Left ventricle myocardium superior (tissue), 1 donor: ENCODE measurements at places on chromosomes 4 and X. TPM values are rescaled to one million over a fixed set of nuclear protein-coding genes. Genes with fewer than 3 reads are reported as not detected.

- DNase-seq: no peak
These were observed 88.7 kb upstream of the ELOVL6 start for GRCh38 chr4:110287130-110287529.

DNA sequence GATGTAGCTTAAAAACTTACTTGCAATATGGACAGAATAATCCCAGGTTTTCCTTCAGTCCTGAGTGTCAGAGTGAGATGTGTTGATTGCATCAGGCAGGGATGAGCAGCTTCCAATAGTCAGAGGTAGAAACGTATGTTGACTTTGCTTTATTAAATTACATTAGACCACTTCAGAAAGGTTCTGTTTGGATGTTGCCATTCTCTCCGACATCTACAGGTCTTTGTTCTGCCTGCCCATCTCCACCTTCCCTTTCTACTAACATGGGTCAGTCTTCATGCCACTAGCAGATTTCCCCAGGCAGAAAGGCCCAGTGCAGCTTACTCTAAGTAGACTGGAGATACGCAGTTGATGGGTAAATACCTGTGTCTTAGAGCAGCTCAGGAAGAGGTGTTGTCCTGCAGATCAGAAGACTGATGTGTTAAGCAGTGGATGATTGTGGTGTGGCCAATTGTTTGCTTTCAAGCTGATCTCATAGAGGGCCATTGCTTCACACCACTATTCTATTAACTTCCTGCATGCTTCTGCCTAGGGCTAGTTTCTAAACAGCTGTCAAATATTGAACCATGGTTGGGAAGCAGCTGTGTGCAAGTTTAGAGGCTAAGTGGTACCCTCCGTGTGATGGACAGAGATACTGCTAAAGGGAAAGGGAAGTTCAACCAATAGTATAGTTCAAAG lies 1.8 kb downstream of the FRMPD4 start:
- no peak for DNase-seq

DNA sequence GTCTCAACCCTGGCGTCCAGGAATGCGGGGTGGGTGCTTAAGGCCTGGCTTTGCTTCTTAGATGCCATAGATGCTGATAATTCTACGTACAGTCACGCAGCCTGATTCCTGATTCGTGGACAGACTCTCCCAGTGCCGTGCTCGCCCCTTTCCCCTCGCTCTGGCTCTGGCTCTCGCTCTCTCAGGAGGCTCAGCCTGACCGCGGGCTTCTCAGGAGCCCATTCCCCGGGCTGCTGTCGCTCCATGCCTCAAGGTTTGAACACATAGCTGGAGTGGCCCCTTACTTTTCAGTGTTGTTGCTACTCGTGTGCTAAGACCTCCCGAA lies 59.2 kb upstream of the ZC4H2 start:
- peak; percentile 28 for DNase-seq

SCARB2 gene
- 91.4 TPM for total RNA-seq

EGF gene
- 12.3 TPM for total RNA-seq

TMEM271 gene
- total RNA-seq: not detected
